Tibial artery (tissue), 4 donors: ENCODE measurements at places on chromosomes 3 and 15.

GRCh38 chr3:149600634-149601033 lies 57.2 kb downstream of the WWTR1 start:
- no peak overlapping the region for H3K27ac ChIP-seq
- no peak overlapping the region for H3K4me3 ChIP-seq
- no peaks in the 10 kb centered on the region for H3K36me3 ChIP-seq
- H3K27me3 ChIP-seq = no peaks in the 10 kb centered on the region

- H3K4me3 ChIP-seq = no peak overlapping the region
- no peaks in the 10 kb centered on the region for H3K27me3 ChIP-seq
- H3K27ac ChIP-seq = peak overlapping the region; percentile 29
- no peaks in the 10 kb centered on the region for H3K4me1 ChIP-seq
- DNase-seq = no peak
These were observed 31.9 kb downstream of the SUSD5 start for GRCh38 chr3:33186524-33187367.

- H3K4me3 ChIP-seq = no peak overlapping the region
- no peak overlapping the region for H3K27ac ChIP-seq
- no peak for DNase-seq
- H3K36me3 ChIP-seq = no peaks in the 10 kb centered on the region
- H3K27me3 ChIP-seq = no peaks in the 10 kb centered on the region
These were observed 551.1 kb downstream of the NAALADL2 start for GRCh38 chr3:175410251-175410650.

DNA sequence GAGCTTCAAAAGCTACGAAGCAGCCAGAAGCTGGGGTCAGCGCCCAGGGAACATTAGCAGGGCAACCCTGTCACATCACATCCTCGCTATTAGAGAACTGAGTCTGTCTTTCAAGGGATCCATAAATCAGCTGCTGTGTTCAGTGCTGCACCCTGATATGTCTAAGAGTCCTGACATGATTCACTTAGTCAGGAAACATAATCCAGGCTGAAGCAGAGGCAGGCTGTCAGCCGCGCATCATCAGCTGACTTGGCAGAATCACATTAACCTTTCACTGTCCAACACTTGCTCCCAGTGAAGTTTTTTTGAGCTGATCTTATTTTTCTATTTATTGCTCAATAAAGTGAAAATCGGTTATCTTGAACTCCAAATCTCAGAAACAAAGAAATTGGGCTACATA lies 23.5 kb downstream of the MYH15 start:
- no peaks in the 10 kb centered on the region for H3K27me3 ChIP-seq
- no peaks in the 10 kb centered on the region for H3K36me3 ChIP-seq
- H3K4me1 ChIP-seq = no peaks in the 10 kb centered on the region
- no peak overlapping the region for H3K4me3 ChIP-seq

DNA sequence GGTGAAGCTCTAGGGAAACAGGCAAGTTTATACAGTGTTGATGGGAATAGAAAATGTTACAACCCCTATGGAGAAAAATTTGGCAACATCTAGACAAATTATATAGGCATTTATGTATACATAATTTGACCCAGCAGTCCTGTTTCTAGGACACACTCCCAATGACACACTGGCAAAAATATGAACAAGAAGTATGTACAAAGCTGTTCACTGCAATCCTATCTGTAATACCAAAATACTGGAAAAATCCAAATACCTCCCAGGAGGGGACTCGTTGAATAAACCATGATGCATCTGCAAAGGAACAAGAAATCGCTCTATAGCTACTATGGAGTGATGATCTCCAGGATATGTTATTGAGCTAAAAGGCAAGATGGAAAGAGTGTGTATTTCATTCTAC lies 8.5 kb downstream of the BFSP2 start:
- no peak for DNase-seq
- H3K27ac ChIP-seq = no peak overlapping the region
- H3K36me3 ChIP-seq = no peaks in the 10 kb centered on the region
- peaks cover 19% of the 10 kb centered on the region for H3K27me3 ChIP-seq

DNA sequence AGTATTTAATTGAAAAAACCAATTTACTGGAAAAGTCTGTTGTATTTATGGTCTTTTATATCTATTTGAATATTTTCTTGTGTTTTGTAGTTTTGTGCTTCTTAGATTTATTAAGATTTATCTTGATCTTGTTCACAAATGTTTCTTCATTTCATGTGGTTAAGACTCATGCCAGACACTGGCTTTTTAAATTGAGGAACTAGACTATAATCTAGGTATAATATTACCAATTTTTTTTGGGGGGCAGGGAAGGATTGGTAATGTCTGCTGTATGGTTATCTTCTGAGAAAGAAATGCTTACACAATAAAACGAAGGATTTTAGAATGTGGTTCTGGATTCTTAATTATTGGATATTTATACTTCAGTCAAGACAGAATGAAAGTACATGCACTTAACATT lies 24.9 kb downstream of the AP4E1 start:
- H3K36me3 ChIP-seq = peaks cover 33% of the 10 kb centered on the region
- DNase-seq = no peak
- no peaks in the 10 kb centered on the region for H3K27me3 ChIP-seq
- H3K4me3 ChIP-seq = no peak overlapping the region
- H3K27ac ChIP-seq = no peak overlapping the region

DNA sequence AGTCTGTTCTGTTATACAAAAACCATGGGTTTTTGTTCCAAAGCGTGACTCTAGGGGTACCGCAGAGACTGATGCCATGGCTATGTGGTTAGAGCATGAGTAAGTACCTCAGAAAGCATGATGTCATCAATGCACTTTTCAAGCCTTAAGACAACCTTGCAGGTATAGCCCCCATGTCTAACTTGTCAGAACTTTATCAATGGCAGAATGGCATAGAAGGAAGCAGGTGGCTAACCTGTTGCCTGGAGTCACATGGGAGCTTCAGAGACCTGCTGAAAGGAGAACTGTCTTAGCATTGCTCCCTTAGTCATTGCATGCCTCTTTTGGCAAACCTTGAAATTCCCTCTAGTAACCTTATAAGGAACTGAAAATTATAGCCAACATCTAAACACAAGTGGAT lies 52.5 kb downstream of the EOMES start:
- H3K4me3 ChIP-seq = no peak overlapping the region
- H3K27me3 ChIP-seq = no peaks in the 10 kb centered on the region
- no peak for DNase-seq
- H3K4me1 ChIP-seq = no peaks in the 10 kb centered on the region
- no peaks in the 10 kb centered on the region for H3K36me3 ChIP-seq

- no peaks in the 10 kb centered on the region for H3K4me1 ChIP-seq
- no peak overlapping the region for H3K4me3 ChIP-seq
- no peaks in the 10 kb centered on the region for H3K27me3 ChIP-seq
- DNase-seq = no peak
These were observed 28.4 kb upstream of the TPRG1 start for GRCh38 chr3:189143321-189143720.

DNA sequence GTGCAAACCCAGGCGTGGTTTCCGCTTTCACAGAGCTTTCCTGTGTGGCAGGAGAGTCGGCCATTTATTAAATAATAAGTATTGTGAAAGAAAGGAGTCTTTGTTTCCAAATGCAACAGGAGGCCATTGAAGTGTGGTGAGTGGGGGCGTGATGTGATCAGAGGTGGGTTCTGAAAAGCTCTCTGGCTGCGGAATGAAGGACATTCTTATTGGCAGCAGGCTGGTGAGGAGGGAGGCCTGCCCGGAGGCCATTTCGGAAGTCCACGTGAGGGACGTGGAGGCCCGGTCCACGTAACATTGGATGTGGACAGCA lies 11.1 kb downstream of the ARNT2 start:
- no peak overlapping the region for H3K4me3 ChIP-seq
- H3K4me1 ChIP-seq = peaks cover 9% of the 10 kb centered on the region
- no peaks in the 10 kb centered on the region for H3K27me3 ChIP-seq
- no peak overlapping the region for H3K27ac ChIP-seq
- H3K36me3 ChIP-seq = no peaks in the 10 kb centered on the region

DNA sequence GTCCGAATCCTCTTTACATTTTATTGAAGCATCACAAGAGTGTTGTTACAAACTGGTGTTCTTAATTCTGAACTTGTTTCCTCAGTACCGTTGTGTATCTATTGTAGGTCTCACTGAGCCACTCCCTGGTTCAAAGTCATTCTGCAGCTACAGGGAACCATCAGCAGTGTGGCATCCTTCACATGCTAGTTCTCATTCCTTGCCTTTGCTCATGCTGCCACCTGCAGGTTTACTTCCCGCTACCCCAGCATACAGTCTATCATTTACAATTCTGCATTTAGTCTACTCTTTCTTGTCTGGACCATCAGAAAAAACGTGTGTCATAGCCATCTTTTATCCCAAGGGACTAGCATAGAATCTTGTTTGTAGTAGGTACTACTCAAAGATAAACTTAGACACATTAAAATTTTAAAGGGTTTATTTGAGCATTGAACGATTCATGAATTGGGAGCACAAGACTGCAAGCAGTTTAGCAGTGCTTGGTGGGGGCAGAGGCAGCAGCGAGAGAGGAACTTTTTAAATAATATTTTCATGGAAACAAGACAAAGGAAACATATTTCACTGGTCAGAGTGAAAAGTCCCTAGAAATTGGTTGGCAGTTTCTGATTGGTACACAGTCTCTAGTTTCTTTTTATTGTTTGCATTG lies 402.1 kb downstream of the CADM2 start:
- H3K27me3 ChIP-seq = no peaks in the 10 kb centered on the region
- DNase-seq = no peak
- H3K4me1 ChIP-seq = no peaks in the 10 kb centered on the region
- no peaks in the 10 kb centered on the region for H3K36me3 ChIP-seq
- H3K4me3 ChIP-seq = no peak overlapping the region

GRCh38 chr3:149395107-149396089 lies 17.9 kb upstream of the TM4SF1 start:
- DNase-seq = peak; percentile 48
- no peaks in the 10 kb centered on the region for H3K27me3 ChIP-seq
- H3K4me3 ChIP-seq = no peak overlapping the region
- no peaks in the 10 kb centered on the region for H3K36me3 ChIP-seq
- H3K27ac ChIP-seq = peak overlapping the region; percentile 63

- no peaks in the 10 kb centered on the region for H3K27me3 ChIP-seq
- H3K4me1 ChIP-seq = no peaks in the 10 kb centered on the region
- H3K4me3 ChIP-seq = no peak overlapping the region
- no peaks in the 10 kb centered on the region for H3K36me3 ChIP-seq
These were observed 366.4 kb downstream of the EPHB1 start for GRCh38 chr3:135161425-135161824.

DNA sequence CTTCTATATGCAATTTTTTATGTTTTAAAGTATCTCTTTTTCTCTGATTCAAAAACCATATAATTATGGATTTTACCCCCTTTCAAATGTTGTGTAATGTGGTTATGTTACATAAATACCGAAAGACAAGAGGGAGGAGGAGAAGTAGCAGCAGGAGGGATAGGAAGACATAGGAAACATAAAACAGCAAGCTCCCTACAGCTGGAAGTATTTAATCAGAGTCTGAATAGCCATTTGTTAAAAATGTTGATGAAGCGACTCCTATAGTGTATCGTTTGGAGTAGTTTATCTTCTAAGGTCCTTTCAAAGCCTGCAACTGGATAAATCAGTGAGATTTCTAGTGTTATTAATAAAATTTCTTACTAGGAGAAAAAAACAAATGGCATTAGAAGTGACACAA lies 598.1 kb upstream of the GOLIM4 start:
- DNase-seq = no peak
- H3K36me3 ChIP-seq = no peaks in the 10 kb centered on the region
- no peaks in the 10 kb centered on the region for H3K4me1 ChIP-seq
- H3K27ac ChIP-seq = no peak overlapping the region

DNA sequence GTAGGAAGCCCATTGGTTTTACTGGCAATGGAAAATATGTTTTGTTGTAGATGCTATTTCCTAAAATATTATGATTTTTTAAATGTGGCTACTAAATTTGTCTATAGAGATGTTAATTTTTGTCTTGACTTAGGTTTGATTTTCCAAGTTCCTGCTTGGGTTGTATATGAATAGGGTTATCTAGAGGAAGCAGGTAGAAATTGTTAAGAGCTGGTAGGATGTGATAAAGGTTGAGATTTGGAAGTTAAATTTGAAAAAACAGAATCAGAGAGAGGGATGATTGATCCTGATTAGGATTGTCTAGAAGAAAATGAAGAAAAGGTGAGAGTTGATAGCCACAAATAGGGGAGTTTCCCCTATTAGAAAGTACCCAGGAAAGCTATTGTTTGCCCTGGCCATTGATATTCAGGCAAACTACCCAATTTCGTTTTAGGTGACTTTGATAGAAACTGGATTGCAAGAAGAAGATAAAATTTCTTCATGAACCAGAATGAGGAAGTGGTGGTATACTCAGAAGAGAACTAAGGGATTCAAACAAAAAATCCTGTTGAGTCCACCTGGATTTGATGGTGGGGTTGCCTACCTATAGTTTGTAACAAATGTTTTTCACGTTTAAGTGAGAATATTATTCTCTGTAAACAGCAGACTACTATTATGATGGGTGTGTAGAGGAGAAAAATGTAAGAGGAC lies 91.2 kb upstream of the PHLDB2 start:
- H3K36me3 ChIP-seq = no peaks in the 10 kb centered on the region
- no peaks in the 10 kb centered on the region for H3K27me3 ChIP-seq
- H3K4me1 ChIP-seq = peaks cover 77% of the 10 kb centered on the region
- no peak overlapping the region for H3K4me3 ChIP-seq
- peak overlapping the region; percentile 81 for H3K27ac ChIP-seq

- no peak for DNase-seq
- H3K4me1 ChIP-seq = peaks cover 16% of the 10 kb centered on the region
These were observed 10.9 kb downstream of the SEMA7A start for GRCh38 chr15:74422652-74423430.

DNA sequence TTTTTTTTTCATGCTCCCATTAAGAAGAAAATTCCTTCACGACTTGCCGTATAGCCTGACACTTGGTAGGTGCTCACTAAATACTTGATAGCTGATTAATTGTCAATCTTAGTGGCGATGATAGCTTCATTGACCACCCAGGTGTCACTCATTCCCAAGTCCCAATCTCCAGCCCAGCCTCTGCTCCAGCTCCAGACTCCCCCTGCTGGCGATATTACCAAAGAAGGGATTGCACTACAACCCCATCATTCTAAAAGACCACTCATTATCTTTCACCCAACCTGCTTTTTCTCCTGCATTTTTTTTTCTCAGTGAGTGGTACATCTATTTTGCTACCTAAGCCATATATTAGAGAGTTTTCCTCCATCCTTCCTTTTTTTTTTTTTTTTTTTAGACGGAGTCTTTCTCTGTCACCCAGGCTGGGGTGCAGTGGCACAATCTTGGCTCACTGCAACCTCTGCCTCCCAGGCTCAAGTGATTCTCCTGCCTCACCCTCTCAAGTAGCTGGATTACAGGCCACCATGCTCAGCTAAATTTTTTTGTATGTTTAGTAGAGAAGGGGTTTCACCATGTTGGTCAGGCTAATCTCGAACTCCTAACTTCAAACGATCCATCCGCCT lies 19.5 kb upstream of the COMMD2 start:
- no peaks in the 10 kb centered on the region for H3K36me3 ChIP-seq
- H3K4me3 ChIP-seq = no peak overlapping the region
- H3K27ac ChIP-seq = no peak overlapping the region
- no peaks in the 10 kb centered on the region for H3K27me3 ChIP-seq
- H3K4me1 ChIP-seq = no peaks in the 10 kb centered on the region
- peak; percentile 33 for DNase-seq

- DNase-seq = no peak
- no peak overlapping the region for H3K4me3 ChIP-seq
- no peak overlapping the region for H3K27ac ChIP-seq
- no peaks in the 10 kb centered on the region for H3K36me3 ChIP-seq
These were observed 179.3 kb upstream of the MME start for GRCh38 chr3:154900816-154901215.
